ENCODE measurements at places on chromosomes 4 and X. TPM values are rescaled to one million over a fixed set of nuclear protein-coding genes. Genes with fewer than 3 reads are reported as not detected.

CT83 gene
- not detected for total RNA-seq

SLC25A4 gene
- 13.4 TPM for total RNA-seq

TLR2 gene
- 2.3 TPM for total RNA-seq

KIAA1210 gene
- not detected for total RNA-seq

PGAM4 gene
- total RNA-seq, result not detected

LRCH2 gene
- total RNA-seq, result 0.72 TPM

RHOXF2 gene
- not detected for total RNA-seq

ABHD18 gene
- total RNA-seq, result 9.0 TPM

ETDB gene
- total RNA-seq, result not detected

CYTL1 gene
- 0.70 TPM for total RNA-seq

ODAPH gene
- total RNA-seq, result not detected

OPRPN gene
- total RNA-seq, result not detected

SMARCA1 gene
- 20.3 TPM for total RNA-seq

PAGE2 gene
- total RNA-seq, result not detected

MAGEA4 gene
- not detected for total RNA-seq

S100P gene
- not detected for total RNA-seq

TMEM35A gene
- 0.12 TPM for total RNA-seq

FAM53A gene
- total RNA-seq, result 1.3 TPM

VSIG4 gene
- total RNA-seq, result 28.0 TPM

CENPVL3 gene
- not detected for total RNA-seq

FRG2 gene
- total RNA-seq, result not detected

ESX1 gene
- not detected for total RNA-seq

PAGE1 gene
- not detected for total RNA-seq

GAGE12F gene
- total RNA-seq, result not detected

PCDH11X gene
- total RNA-seq, result not detected

PDCL2 gene
- total RNA-seq, result not detected

USP27X gene
- total RNA-seq, result 1.9 TPM

KLHL4 gene
- 0.15 TPM for total RNA-seq

UGT2B17 gene
- 0.19 TPM for total RNA-seq

CLCN4 gene
- 1.3 TPM for total RNA-seq

FHL1 gene
- 11.5 TPM for total RNA-seq

DUSP9 gene
- not detected for total RNA-seq

F11 gene
- total RNA-seq, result 43.9 TPM

SLC34A2 gene
- total RNA-seq, result 7.6 TPM

OTUD6A gene
- not detected for total RNA-seq

RASGEF1B gene
- total RNA-seq, result 2.0 TPM

SPARCL1 gene
- 30.1 TPM for total RNA-seq

ARSJ gene
- total RNA-seq, result 2.1 TPM

QRFPR gene
- total RNA-seq, result not detected

MAP3K15 gene
- total RNA-seq, result 2.4 TPM

IL21 gene
- not detected for total RNA-seq

ENOPH1 gene
- 13.3 TPM for total RNA-seq

PNMA6F gene
- total RNA-seq, result not detected

GPC3 gene
- total RNA-seq, result 8.5 TPM

LDOC1 gene
- total RNA-seq, result 9.4 TPM

UGT2A1 gene
- total RNA-seq, result not detected

TMPRSS11F gene
- total RNA-seq, result not detected

HS6ST2 gene
- 5.3 TPM for total RNA-seq

BEX1 gene
- 21.8 TPM for total RNA-seq

AADAT gene
- 1.8 TPM for total RNA-seq

COL25A1 gene
- 0.24 TPM for total RNA-seq

CD38 gene
- total RNA-seq, result 0.70 TPM

CHIC2 gene
- 3.9 TPM for total RNA-seq

FAM236B gene
- total RNA-seq, result not detected

Measured in pancreas (tissue), 10 donors.